ENCODE measurements at places on chromosomes 5 and 9.

DNA sequence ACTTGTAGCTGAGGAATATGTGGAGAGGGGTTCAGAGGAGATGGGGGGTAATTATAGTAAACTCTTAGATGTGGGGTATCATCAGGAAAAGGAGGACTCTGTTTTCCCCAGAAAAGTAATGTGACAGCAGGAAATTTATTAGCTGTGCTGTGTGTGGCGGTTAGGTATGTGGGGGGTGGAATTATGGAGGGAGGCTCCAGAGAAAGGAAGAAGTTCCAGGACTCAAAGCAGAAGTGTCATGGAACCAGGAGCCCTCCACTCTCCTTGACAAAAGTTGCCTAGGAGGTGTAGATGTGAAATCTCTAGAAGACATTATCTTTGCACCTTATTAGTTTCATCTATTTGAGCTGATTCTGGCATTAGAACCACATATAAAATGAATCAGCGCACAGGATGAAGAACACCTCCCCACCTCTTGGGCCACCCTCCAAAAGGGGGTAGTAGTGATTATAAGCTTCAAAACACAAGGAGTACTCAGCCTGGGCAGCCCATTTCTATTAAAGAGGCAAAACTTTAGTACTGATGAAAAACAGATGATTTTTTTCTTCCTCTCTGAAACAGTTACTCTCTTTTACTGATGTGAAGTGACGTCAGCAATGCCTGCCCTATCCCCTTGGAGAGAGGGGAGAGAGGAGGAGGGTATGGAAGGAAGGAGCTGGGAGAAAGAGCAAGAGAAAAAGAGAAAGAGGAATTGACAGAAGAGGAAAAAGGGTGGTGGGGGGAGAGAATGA, 18.2 kb downstream of the NR2F1 start:
- DNase-seq: no peak

- no peak for DNase-seq
These were observed 138.9 kb downstream of the SPATA31D1 start for GRCh38 chr9:82127465-82127864.

DNA sequence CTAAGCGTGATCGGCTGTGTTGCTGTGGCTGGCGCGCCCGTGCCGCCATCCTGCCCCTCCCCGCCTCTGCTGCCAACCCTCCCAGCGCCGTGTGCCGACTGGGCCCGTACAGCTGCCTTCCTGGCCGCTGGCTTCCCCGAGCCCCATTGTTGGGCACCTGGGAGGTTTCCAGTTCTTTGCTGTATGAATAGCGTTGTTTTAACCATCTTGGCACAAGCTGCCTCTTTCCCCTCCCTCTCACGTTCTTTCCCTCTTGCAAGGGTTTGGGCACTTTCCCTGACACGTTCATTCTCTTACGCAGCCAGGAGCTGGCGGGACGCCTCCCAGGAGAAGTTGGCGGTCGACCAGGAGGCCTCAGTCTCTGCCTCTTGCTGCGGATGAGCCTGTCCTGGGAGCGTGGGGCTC, 43.1 kb upstream of the RXRA start:
- DNase-seq: no peak

DNA sequence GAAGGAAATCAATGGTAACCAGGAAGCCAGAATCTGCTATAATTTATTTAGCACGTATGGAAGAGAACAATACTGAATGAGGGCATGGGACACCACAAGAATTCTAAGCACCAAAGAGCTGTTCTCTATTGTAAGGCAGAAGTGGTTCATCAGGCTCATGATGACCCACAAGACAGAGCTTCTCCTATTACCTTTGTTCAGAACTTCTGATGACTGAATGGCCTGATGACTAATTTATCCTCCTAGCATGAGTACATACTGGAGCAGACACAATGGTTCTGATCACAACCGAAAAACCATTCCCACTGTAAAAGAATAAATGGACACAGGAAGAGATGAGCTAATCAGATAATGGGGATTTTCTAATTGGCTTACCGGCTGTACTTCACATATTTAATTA, 329.8 kb upstream of the PDE4D start:
- DNase-seq: no peak

DNA sequence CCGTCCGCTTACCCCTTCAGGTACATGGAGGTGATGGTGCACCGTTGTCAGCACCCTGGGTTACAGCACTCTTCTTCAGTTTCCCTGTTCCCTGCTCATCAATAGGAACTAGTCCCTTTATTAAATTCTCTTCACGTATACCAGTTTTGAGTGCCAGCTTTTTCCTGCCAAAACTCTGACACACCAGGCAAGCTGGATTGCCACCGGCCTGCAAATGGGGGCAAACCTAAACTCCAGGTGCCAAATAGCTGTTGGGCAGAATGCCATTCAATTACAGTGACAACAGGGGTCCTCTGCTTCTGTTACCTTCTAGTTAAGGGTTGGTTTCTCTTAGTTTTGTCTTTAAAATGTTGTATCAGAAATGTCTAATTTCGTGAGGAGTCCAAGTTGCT, 400.4 kb downstream of the OSTF1 start:
- DNase-seq: no peak

DNA sequence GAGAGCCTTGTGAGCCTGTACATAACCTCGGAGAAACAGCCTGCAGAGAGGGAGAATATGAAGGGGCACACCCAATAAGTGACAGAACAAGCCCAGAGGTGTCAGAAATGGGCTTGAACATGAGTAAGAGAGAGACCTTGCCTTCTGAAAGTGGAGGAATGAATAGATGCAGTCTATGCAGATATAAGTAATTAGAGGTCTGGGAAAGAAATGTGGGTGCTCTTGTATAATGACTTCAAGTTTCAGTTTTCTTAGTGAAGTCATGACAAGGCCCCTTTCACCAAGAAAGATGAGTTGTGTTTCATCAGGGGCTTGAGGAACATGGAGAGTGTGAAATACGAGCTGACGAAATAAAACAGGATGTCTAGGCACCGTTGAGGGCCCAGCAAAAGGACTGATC, 15.1 kb downstream of the GRAMD2B start:
- no peak for DNase-seq

- no peak for DNase-seq
These were observed 204.3 kb downstream of the NR3C1 start for GRCh38 chr5:143199161-143199560.

DNA sequence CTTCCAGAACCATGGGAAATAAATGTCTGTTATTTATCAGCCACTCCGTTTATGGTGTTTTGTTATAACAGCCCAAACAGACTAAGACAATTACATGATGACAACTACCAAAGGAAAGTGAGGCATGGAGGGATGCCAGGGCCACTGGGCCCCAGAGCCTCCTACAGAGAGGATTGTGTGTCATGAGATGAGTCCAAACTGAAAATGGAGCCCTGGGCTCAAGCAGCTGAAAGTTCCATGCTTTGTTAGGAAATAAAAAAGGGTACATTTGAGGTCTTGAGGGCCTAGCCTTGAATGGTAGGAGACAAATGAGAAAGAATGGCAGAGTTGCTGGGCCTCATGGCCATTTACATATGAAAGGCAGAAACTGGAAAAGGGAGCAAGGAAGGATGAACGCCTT, 586.5 kb downstream of the CETN3 start:
- no peak for DNase-seq

GRCh38 chr5:169804861-169805260, 167.8 kb downstream of the DOCK2 start:
- DNase-seq: no peak

- DNase-seq: no peak
These were observed 41.3 kb downstream of the RECK start for GRCh38 chr9:36078051-36078450.

- DNase-seq: no peak
These were observed 58.5 kb upstream of the S1PR3 start for GRCh38 chr9:88932766-88933165.

DNA sequence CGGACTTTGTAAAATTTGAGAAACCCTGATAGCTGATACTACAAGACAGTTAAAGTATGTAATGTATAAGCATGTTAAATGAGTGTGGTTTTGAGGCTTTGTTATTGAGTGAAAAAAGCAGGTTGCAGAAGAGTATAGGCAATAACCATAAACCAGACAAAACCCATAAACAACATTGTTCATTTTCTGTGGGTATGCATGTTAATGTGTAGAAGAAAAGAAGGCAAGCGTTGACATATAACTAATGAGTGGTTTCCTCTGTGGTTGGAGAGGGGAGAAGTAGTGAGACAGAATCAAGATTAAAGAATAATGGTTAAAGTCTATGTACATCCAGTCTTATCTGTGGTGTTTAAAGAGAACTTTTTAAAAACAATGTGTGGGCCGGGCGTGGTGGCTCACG, 26.2 kb downstream of the RAD23B start:
- DNase-seq: no peak

GRCh38 chr9:137240318-137240840, 708 bp upstream of the TUBB4B start:
- no peak for DNase-seq

- DNase-seq: no peak
These were observed 95.1 kb upstream of the DNAH5 start for GRCh38 chr5:14039576-14039975.

DNA sequence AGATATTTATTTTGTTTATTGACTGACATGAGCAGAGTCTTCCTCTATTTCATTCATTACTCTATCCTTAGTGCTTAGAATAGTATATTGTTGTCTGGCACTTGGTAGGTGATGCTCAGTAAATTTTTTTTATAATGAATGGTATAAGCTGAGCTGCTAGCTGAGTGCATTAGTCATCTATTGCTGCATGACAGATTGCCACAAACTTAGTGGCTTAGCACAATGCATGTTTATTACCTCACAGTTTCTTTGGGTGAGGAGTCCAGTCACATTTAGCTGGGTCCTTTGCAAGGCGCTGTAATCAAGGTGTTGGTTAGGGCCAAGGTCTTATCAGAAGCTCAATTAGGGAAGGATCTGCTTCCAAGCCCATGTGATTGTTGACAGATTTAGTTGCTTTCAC, 23.1 kb downstream of the SMAD5 start:
- no peak for DNase-seq
